ENCODE measurements at places on chromosomes 3 and 15. TPM values are rescaled to one million over a fixed set of nuclear protein-coding genes. Genes with fewer than 3 reads are reported as not detected.
A peak's percentile ranks its signal among the peaks of the same experiment; 100 is the strongest.

CAND2 gene
- total RNA-seq: 11.3 TPM

PRR20G gene
- total RNA-seq: not detected

GOLGA8J gene
- total RNA-seq: not detected

GOLGA8H gene
- 1.8 TPM for total RNA-seq

TPRG1 gene
- 3.0 TPM for total RNA-seq

ETV5 gene
- 22.9 TPM for total RNA-seq

SUCNR1 gene
- not detected for total RNA-seq

EIF4A2 gene
- 311 TPM for total RNA-seq

DNA sequence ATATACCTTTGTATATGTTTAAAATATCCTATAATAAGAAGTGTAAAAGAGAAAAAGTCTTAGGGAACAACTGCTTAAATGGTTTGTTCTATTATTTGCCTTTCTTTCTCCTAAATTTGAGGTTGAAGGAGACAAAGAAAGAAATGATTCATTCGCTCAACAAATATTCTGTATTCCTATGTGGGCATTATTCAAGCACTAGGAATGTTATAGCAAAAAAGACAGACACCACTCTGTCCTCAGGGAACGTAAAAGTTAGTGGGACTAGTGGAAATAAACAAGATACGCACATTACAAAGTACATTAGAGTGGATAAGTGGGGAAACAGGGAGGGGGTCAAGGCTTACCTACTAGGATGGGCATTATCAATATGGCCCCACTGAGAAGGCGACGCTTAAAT lies 332.2 kb downstream of the LPP start:
- no peak overlapping the region for H3K4me3 ChIP-seq
- H3K4me1 ChIP-seq: peaks cover 83% of the 10 kb centered on the region
- peaks cover 21% of the 10 kb centered on the region for H3K36me3 ChIP-seq
- DNase-seq: no peak

DNA sequence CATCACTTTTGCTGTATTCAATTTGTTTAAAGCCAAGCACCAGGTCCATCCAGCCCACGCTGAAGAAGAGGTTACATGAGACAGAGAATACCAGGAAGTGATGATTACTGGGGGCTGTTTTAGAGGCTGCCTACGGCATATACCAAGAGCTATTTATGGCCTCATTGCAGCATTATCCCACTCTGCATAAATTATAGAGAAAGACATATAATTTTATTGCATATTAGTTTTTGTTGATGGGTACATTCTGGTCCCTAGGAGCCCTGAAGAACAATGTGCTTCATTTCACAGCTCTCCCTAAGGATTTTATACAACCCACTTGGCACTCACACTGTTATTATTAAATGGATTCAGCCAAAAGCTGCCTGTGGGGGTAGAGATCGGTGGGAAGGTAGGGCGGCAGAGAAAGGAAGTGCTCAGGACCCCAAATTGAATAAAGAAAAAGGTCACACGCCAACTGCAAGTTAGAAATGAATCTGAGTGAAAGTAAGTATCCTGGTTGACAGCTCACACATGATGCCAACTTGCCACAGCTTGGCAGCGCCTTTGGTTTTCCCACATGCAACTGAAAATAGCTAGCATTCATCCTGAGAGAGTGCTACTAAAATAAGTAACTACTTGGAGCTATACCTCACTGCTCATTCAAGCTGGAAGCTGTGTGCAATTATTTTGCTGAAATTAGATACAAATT lies 73.7 kb downstream of the CCNL1 start:
- H3K27me3 ChIP-seq: no peaks in the 10 kb centered on the region
- H3K4me1 ChIP-seq: peaks cover 74% of the 10 kb centered on the region
- DNase-seq: no peak
- H3K4me3 ChIP-seq: no peak overlapping the region
- no peaks in the 10 kb centered on the region for H3K36me3 ChIP-seq
- H3K27ac ChIP-seq: peak overlapping the region; percentile 95

DNA sequence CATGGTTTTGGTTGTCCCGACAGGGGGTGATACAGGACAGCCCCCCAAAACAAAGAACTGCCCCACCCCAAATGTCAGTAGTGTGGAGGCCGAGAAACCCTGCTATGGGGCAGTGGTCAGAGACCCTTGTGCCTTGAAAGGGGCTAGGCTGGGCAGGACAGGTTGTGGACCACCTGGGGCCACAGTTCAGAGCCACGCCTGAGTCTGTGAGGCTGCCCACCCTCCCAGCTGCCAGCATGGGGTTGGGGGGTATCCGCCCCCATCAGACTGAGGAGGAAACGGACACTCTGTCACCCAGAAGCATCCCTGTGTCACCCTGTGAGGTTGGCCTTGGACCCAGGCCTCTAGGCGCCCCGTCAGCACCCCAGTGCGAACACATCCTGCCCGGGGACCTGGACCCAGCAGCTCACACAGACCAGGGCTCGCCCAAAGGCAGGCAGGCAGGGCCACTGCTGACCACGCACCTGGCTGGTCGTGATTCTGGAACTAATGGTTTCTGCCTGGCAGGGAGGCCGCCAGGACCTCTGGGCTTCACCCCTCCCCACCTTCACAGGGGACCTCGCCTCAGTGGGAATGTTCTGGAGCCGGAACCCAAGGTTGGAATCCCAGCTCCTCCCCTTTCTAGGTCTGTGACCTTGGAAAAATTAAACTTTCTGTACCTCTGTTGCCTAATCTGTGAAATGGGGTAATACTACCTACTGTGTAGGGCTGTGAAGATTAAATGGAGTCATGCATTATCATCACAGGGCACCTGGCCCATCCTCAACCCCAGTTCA lies 1.4 kb downstream of the SLC41A3 start:
- no peaks in the 10 kb centered on the region for H3K27me3 ChIP-seq
- H3K27ac ChIP-seq: peak overlapping the region; percentile 54
- peak overlapping the region; percentile 81 for H3K4me3 ChIP-seq
- H3K36me3 ChIP-seq: no peaks in the 10 kb centered on the region
- H3K4me1 ChIP-seq: peaks cover 14% of the 10 kb centered on the region
- no peak for DNase-seq

- H3K4me1 ChIP-seq: peaks cover 6% of the 10 kb centered on the region
- no peak overlapping the region for H3K4me3 ChIP-seq
- no peak for DNase-seq
- H3K27ac ChIP-seq: no peak overlapping the region
Observed at GRCh38 chr15:78387246-78388037, 47.3 kb downstream of the CRABP1 start.

DNA sequence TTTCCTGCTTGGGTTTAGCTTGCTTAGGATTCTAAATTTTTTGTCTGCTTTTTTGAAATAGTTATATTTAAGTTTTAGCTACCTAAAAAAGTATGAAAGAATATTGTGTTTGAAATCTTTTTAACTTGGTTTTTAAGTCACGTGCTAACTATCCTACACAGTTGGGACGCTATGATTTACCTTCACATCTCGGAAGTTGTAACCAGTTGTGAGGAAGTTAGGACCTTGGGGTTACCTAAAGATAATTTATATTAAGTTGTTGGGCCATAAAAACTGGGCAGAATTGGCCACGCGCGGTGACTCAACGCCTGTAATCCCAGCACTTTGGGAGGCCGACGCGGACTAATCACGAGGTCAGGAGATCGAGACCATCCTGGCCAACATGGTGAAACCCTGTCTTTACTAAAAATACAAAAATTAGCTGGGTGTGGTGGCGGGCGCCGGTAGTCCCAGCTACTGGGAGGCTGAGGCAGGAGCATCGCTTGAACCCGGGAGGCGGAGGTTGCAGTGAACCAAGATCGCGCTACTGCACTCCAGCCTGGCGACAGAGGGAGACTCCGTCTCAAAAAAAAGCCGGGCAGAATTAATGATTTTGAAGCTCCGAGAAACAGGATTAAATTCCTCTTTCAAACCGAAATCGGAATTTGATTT lies 1.0 kb downstream of the ZFAND6 start:
- H3K4me3 ChIP-seq: peak overlapping the region; percentile 79
- H3K4me1 ChIP-seq: peaks cover 27% of the 10 kb centered on the region
- peak overlapping the region; percentile 88 for H3K27ac ChIP-seq
- peaks cover 7% of the 10 kb centered on the region for H3K27me3 ChIP-seq
- H3K36me3 ChIP-seq: no peaks in the 10 kb centered on the region

- peaks cover 15% of the 10 kb centered on the region for H3K4me1 ChIP-seq
- H3K36me3 ChIP-seq: peaks cover 1% of the 10 kb centered on the region
- H3K4me3 ChIP-seq: no peak overlapping the region
- no peak for DNase-seq
- H3K27me3 ChIP-seq: no peaks in the 10 kb centered on the region
- H3K27ac ChIP-seq: no peak overlapping the region
Observed at GRCh38 chr15:63793046-63793483, 40.7 kb downstream of the HERC1 start.

DNA sequence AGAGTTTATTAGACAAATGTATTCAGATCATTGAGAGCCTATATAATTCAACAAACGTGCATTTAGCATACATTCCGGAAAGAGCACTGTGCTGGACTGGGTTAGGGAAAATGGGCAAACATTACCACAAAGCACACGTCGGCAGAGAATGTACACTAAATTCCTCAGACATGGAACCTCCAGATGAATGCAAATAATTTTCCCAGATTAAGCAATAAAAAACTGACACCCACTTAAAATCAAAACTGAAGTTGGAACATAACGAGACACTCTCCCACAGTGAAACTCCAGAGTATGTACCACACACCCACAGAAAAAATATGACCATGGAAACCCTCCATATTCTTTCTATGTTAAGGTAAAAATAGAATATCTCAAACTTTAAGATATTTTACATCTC lies 4.8 kb downstream of the SECISBP2L start:
- DNase-seq: no peak
- H3K4me1 ChIP-seq: peaks cover 60% of the 10 kb centered on the region
- peak overlapping the region; percentile 77 for H3K27ac ChIP-seq
- peak overlapping the region; percentile 3 for H3K4me3 ChIP-seq
- H3K36me3 ChIP-seq: peaks cover 1% of the 10 kb centered on the region

DNA sequence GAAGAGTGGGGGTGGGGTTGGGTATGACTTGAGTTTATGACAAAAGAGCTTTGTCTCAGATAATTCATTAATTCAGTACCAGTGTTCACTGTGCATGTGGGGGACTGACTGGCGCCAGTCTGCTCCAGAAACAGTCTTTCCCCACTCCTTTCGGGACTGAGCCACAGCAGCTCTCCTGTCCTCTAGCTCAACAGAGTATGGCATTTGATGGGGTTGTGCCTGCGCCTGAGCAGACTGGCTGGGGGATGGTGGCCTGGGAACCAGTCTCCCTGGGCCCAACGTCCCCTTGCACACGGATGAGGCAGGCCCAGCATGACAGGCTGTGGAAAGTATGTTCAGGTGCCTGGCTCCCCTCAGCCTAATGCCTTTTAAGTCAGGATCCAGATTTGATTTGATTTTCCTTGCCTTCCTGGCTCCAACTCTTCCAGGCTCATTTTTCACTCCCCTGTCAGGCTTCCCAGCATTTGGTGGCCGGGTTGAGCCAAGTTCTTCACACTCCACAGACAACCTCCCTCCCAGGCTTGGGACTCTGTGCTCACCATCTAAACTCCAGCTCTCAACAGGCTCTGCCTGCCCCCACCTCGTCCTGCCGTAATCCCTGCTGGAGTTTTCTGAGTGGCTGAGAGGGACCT lies 105.0 kb downstream of the MYLK start:
- no peak overlapping the region for H3K4me3 ChIP-seq
- no peaks in the 10 kb centered on the region for H3K27me3 ChIP-seq
- H3K36me3 ChIP-seq: peaks cover 2% of the 10 kb centered on the region
- H3K4me1 ChIP-seq: peaks cover 21% of the 10 kb centered on the region

DNA sequence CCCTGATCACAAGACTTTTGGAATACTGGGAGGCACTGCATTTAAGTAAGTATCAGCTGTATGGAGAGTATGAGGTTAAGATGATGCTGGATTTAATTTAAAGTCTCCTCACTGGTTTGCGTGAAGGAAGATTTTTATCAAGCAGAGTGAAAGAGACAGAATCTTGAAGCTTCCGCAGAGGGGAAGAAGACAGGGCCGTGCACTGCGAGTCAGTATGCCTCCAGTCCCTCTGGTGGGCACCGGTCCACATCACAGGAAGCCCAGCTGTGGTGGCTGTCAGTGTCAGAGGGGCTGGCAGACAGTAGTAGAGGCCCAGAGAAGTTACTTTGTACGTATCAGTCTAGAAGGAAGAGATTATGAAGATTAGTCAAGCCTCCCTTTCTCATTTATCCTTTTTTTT lies 379.0 kb upstream of the TPRG1 start:
- DNase-seq: no peak
- no peaks in the 10 kb centered on the region for H3K27me3 ChIP-seq
- H3K27ac ChIP-seq: peak overlapping the region; percentile 57
- H3K4me3 ChIP-seq: no peak overlapping the region
- H3K36me3 ChIP-seq: peaks cover 4% of the 10 kb centered on the region
- peaks cover 27% of the 10 kb centered on the region for H3K4me1 ChIP-seq

DNA sequence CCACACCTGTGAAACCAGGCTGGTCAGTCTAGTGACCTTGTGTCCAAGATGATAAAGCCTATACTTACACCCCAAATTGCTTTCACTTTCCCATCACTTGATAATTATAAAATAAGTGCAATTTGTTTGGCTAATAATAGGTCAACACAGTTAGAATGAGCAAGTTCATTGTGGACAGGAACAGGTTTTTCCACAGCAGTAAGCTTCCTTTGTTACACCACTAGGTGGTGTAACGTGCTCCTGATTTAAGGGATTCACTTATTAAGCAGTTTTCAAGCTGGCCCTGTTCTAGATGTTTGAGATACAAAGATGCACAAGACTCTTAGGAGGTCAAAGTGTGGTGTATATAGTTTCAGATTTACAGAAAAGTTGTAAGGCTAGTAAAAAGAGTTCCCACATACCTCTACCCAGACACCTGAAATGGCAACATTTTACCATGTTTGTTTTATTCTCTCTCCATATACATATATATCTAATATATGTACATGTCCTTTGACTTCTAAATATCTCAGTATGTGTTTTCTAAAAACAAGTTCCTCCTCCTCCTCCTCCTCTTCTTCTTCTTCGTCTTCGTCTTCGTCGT lies 6.8 kb upstream of the MFSD1 start:
- no peak overlapping the region for H3K27ac ChIP-seq
- peaks cover 21% of the 10 kb centered on the region for H3K4me1 ChIP-seq
- H3K36me3 ChIP-seq: no peaks in the 10 kb centered on the region

GRCh38 chr3:169008776-169009358 lies 654.6 kb downstream of the MECOM start:
- H3K4me3 ChIP-seq: no peak overlapping the region
- no peaks in the 10 kb centered on the region for H3K27me3 ChIP-seq
- no peaks in the 10 kb centered on the region for H3K36me3 ChIP-seq
- H3K27ac ChIP-seq: no peak overlapping the region

- H3K27ac ChIP-seq: no peak overlapping the region
- no peaks in the 10 kb centered on the region for H3K27me3 ChIP-seq
- peaks cover 2% of the 10 kb centered on the region for H3K4me1 ChIP-seq
- DNase-seq: no peak
- H3K36me3 ChIP-seq: no peaks in the 10 kb centered on the region
Observed at GRCh38 chr15:98160236-98160635, 199.7 kb downstream of the ARRDC4 start.

DNA sequence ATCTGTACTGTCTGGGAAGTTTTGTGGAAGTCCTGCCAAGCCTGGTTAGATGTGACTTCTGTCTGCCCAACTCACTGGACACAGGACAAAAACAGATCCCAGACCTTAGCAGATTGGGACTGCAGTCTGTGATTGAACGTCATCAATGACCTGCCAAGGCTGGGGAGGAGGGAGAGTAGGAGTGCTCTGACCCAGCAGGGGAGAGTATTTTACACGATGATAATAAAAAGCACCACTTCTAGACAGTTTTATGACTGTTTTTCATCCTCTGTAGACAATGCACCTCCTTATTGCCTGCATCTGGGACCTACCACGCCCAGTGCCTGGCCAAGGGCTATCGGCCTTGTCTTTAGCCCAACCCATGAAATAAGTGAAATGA lies 102.3 kb upstream of the NR2E3 start:
- H3K27ac ChIP-seq: no peak overlapping the region
- no peak overlapping the region for H3K4me3 ChIP-seq
- DNase-seq: no peak
- peaks cover 36% of the 10 kb centered on the region for H3K4me1 ChIP-seq

Measured in chondrocyte (in vitro differentiated cells).